ENCODE measurements at places on chromosomes 5 and 9.

GRCh38 chr9:93264338-93265125 is 80.6 kb downstream of the WNK2 start:
- no peak for DNase-seq

DNA sequence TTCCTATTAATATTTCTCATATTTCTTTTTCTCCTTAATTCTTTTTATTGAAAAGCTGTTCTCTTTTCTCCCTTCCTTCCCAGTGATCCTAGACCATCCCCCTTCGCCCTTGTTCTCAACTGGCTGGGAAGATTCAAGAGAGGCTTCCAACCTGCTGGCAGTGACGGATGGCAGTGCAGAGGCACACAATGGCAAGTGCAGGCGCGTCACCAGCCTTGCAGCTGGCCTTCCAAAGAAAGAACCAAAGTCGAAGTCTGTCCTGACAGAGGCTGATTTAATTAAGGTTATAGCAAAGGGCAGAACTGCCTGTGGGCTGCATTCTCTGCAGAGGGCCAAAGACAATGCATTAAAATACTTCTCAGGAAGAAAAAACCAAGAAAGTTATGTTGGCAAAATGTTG is 7.4 kb downstream of the CEMIP2 start:
- no peak for DNase-seq

GRCh38 chr5:170716396-170716795 is 67.1 kb upstream of the GABRP start:
- no peak for DNase-seq

- DNase-seq = no peak
Observed at GRCh38 chr5:14032918-14033317, 88.4 kb upstream of the DNAH5 start.

- no peak for DNase-seq
Observed at GRCh38 chr5:36723912-36724311, 117.5 kb downstream of the SLC1A3 start.

DNA sequence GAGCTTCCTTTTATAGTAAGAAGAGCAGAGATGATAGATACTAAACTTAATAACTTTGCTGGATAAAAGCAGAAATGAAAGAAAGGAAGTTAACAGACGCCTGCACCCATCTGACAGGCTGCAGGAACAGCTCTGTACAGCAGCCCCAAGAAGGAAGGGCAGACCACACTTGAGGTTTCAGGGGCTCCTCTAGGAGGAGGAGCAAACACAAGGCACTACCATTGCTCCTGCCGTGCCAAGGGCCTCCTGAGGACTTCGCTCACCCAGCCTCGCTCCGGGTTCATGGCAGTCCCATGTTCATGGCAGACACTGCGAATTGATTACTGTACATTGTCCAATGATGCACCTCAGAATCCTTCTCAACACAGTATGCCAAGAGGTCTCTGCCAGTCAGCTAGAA is 85.1 kb downstream of the AMBP start:
- no peak for DNase-seq

DNA sequence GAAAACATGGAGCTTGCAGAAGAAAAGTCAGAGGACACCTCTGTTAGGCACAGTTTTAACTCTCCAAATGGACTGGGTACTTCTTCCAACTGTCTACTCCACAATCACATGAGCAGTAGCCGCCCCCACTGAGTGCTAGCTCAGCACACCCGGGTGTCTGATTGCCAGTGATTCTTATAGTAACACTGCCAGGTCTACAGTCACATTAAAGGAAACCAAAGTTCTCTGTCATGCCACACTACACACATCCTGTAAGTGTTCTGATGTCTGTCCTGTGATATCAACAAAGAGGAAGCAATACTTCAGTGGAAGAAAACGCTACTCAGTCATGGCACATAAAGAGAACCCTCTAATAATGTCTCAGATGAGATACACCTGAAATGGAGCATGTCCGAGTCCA is at the start of gene HAVCR2:
HAVCR2 (minus strand) TSS at position 69 of the 400 bp plus-strand sequence; CDS start at position 8, 61 bp downstream.
- no peak for DNase-seq

DNA sequence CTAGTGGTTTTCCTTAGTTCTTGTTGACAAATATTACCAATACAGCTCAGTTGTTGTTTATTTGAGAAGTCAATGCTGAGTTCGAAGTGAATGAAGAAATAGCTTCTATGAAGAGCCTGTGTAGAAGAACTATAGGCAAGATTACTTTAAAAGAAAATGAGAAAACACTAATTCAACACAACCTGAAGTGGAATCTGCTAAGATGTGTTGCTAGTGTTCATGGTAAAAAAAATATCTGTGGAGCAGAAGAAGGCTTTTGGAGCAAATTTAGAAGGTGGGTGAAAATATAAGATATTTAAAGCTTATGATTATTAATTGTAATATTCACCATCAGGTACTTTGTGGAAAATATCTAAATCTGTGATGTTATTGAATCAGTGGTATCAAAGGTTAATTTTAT is 2.5 kb upstream of the DOCK2 start:
- no peak for DNase-seq

DNA sequence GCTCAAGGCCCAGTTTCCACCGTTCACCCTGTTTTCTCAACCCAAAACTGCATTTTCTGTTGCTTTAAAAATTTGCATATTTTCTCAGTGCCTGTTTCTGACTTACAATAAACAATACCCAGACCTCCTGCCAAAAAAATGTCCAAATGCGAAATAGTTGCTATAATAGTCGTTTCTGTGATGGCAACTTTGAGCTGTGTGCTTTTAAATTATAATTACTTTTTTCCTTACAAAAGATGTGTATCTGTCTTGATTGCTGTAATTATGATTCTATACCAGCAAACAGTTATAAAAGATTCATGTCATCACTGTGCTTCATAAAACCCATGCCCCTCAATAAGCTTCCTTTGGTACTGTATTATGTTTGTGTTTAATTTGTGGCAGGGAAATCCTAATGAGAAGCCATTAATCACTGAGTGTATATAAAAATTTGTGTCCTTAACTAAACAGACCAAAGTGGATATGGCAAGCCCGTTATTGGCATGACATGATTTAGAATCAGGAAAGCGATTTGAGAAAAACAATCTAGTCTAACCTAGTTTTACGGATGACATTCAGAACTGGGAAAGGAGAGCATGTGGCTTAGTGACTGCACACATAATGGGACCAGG is 5.4 kb upstream of the SLC1A3 start:
- no peak for DNase-seq

DNA sequence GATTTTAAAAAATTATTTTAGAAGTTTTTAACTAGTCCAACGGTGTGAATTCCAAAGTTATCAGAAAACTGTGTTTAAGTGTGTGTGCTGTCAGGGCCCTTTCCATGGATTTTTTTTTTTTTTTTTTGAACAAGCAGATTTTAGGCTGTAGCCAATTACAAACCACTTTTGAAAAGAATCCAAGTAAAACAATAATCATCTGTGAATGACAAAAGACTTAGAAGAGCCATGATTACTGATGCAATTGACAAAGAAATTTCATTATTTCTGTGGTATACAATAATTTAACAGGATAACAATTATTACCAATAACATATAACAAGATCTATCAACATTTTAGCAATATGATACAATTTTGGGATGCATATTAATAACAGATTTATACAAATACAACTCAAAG is 16.2 kb upstream of the PAIP1 start:
- DNase-seq = no peak

DNA sequence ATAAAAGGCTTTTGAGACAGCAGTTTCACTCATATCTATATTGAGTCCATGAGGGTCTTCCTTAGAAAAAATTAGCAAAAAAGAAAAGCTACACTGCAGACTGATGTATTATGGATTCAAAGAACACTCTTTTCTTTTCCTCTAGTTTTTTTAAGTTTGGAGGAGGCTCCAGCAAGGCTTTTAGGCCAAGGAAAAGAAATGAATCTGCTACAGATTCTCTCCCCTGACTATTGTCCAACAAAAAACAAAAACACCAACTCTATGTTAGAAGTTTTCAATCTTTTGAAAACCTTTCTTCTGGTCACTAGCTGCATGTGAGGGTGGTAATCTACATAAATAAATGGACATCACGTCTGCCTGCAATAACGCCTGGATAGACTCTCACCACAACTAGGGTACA is 310.4 kb downstream of the ARL15 start:
- DNase-seq = no peak

- no peak for DNase-seq
Observed at GRCh38 chr9:1599961-1600360, 415.2 kb upstream of the SMARCA2 start.

GRCh38 chr9:123933440-123934212 is 3.7 kb upstream of the DENND1A start:
- DNase-seq = no peak

- DNase-seq = no peak
Observed at GRCh38 chr5:107937204-107937603, 266.5 kb upstream of the EFNA5 start.

GRCh38 chr9:811106-811531 is 30.4 kb upstream of the DMRT1 start:
- no peak for DNase-seq

GRCh38 chr9:26524267-26524666 is 368.3 kb downstream of the CAAP1 start:
- no peak for DNase-seq

GRCh38 chr5:86786955-86787354 is 169.2 kb downstream of the COX7C start:
- no peak for DNase-seq

- DNase-seq = no peak
Observed at GRCh38 chr9:125646217-125646616, 60.8 kb downstream of the MAPKAP1 start.

DNA sequence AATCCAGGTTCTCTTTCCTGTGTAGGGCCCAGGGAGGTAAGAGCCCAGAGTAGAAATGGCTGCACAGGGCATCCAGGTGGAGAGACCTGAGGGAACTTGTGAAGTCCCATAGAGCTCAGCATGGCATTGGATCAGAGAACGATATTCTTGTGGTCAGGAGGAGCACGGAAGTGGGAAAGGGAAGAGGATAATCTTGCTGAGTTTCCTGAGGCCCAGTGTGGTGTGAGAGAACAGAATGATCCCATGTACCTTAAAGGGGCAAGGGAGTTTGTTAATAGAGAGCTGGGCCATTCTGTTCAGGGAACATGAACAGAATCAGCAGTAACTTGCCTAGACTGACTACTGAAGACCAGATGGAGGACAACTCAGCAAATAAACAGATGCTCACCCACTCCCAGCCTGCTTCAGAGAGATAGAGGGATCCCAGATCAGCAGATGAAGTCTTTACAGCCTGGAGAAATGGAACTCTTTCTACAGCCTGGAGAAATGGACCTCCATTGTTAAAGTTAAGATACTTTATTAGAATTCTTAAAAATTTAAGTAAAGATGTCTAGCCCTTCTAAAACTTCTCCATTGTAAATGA is 119.7 kb upstream of the ELL2 start:
- no peak for DNase-seq

DNA sequence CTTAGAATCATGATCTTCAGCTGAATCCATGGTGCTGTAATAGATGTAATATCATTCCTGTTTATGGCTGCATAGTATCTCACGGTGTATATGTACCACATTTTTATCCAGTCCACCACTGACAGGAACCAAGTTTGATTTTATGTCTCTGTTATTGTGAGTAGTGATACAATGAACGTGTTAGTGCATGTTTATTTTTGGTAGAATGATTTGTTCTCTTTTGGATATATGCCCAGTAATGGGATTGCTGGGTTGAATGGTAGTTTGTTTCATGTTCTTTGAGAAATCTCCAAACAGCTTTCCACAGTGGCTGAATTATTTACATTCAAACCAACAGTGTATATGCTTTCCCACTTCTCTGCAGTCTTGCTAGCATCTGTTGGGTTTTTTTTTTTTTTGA is 175.1 kb upstream of the CDH10 start:
- no peak for DNase-seq
